ENCODE measurements at places on chromosomes 3 and 15. TPM values are rescaled to one million over a fixed set of nuclear protein-coding genes. Genes with fewer than 3 reads are reported as not detected.

C3orf85 gene
- not detected for total RNA-seq

GOLGA6L7 gene
- not detected for total RNA-seq

ARNT2 gene
- total RNA-seq, result 44.4 TPM

DUOXA1 gene
- 2.0 TPM for total RNA-seq

CPN2 gene
- not detected for total RNA-seq

GNAT1 gene
- total RNA-seq, result 66.7 TPM

SPTBN5 gene
- total RNA-seq, result 7.1 TPM
